ENCODE measurements at places on chromosomes 2 and 18. TPM values are rescaled to one million over a fixed set of nuclear protein-coding genes. Genes with fewer than 3 reads are reported as not detected.

The SULT1C4 gene
- 287 TPM for total RNA-seq

The RSAD2 gene
- under 0.01 TPM for total RNA-seq

The MAPK4 gene
- total RNA-seq: not detected

The DIPK1C gene
- not detected for total RNA-seq

The PAX8 gene
- 0.11 TPM for total RNA-seq

The TRIM43 gene
- total RNA-seq: not detected

The GRB14 gene
- total RNA-seq: 0.34 TPM

The C1QL2 gene
- total RNA-seq: not detected

The CTAGE1 gene
- not detected for total RNA-seq
